ENCODE measurements at places on chromosomes 6 and 20. TPM values are rescaled to one million over a fixed set of nuclear protein-coding genes. Genes with fewer than 3 reads are reported as not detected.

- H3K4me3 ChIP-seq, result no peak overlapping the region
- H3K36me3 ChIP-seq, result no peaks in the 10 kb centered on the region
- peaks cover 3% of the 10 kb centered on the region for H3K4me1 ChIP-seq
- DNase-seq, result no peak
- H3K27ac ChIP-seq, result no peak overlapping the region
- no peaks in the 10 kb centered on the region for H3K27me3 ChIP-seq
These were observed 101.8 kb downstream of the ALDH8A1 start for GRCh38 chr6:134848076-134848475.

- no peaks in the 10 kb centered on the region for H3K27me3 ChIP-seq
- no peak overlapping the region for H3K4me3 ChIP-seq
- H3K27ac ChIP-seq, result no peak overlapping the region
These were observed 188.7 kb upstream of the CEP162 start for GRCh38 chr6:84416043-84416657.

GRCh38 chr6:45619211-45619760 lies 241.6 kb upstream of the SUPT3H start:
- H3K4me3 ChIP-seq, result no peak overlapping the region
- DNase-seq, result no peak
- H3K36me3 ChIP-seq, result no peaks in the 10 kb centered on the region

DNA sequence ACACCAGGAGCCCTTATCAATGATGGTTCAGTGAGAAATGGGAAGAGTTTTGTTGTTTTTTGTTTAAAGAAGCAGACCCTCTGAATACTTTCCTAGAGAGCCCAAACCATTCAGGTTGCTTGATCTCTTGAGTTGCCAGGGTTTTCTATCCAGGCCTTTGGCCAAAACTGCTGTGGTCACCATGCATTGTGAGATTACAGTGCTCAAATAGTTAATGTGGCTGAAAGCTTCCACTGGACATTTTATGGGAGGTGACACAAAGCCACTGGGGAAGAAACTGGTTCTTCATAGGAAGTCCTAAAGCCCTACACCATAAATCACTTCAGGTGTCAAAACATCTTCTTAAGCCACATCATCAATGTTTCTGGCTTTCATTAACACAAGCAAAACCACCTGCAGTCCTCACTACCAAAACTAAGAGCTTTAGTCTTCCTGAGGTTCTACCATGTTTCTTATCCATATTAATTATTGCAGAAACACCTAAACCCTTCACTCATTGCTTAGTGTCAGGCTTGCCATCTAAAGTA lies 101.6 kb downstream of the IBTK start:
- no peak overlapping the region for H3K4me3 ChIP-seq
- H3K27ac ChIP-seq, result no peak overlapping the region
- peaks cover 31% of the 10 kb centered on the region for H3K4me1 ChIP-seq
- H3K36me3 ChIP-seq, result no peaks in the 10 kb centered on the region

Gene PRSS16
- total RNA-seq, result not detected

Gene DAAM2
- total RNA-seq, result 46.9 TPM

Data from osteoblast (primary cell).